ENCODE measurements at places on chromosomes 11 and 22.

GRCh38 chr11:108958368-108959104, 293.7 kb downstream of the DDX10 start:
- no peak for DNase-seq

GRCh38 chr11:130674686-130675308, 226.4 kb downstream of the ADAMTS15 start:
- DNase-seq, result no peak

GRCh38 chr22:38850941-38851849, 7.4 kb upstream of the NPTXR start:
- no peak for DNase-seq

DNA sequence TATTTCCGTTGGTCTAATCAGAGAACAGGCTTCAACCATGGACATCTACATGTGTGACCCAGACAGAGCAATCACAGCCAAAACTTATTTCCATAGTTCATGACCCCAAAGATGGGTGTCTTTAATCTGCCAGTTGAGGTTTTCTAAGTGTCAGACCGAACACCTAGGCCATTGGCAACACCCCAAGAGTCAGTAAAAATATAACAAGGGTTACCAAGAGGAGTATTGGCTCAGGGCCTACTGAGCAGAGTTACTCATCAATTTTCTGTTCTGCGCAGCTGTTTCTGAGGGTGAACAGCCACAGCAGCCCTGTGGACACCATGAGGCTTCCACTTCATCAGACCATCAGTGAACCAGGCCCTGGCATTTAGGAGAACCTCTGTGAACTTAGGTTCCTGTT, 18.8 kb downstream of the GUCD1 start:
- DNase-seq, result no peak

- DNase-seq, result no peak
Observed at GRCh38 chr11:121090145-121090721, 10.8 kb upstream of the TECTA start.

GRCh38 chr11:61776561-61777075, 15.8 kb downstream of the TMEM258 start:
- DNase-seq, result no peak

DNA sequence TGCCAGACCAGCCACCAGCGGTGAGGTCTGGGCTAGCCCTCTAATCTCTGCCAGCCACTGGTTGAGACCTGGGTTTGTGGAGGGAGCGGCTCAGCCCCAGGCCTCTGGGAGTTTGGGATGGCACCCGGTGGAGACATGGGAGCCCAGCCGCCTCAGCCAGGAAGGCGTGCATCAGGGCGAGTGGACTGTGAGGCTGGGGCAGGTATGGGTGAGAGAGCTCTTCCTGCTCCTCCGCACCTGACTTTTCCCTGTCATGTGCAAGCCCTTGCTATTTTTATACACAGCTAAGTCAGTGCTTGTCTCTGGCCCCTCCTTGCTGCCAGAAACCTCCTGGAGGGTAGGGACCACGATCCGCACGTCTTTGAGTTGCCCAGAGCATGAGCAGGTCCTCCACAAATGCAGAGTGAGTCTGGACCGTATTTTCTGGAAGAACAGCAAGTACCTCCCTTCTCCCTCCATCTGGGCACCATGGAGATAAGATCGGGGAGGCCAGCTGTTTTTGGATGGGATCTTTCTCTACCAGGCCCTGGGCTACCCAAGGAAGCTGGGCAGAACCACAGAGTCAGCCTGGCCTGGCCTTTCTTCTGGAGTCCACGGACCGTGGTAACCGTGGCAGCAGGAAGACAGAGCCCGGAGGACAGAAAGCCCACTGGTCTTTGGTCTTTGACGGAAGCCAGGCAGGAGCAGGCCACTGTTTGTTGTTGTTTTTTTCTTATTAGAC, 53.3 kb downstream of the IGLL1 start:
- no peak for DNase-seq

- no peak for DNase-seq
Observed at GRCh38 chr22:37313376-37314314, 31.3 kb downstream of the CYTH4 start.

DNA sequence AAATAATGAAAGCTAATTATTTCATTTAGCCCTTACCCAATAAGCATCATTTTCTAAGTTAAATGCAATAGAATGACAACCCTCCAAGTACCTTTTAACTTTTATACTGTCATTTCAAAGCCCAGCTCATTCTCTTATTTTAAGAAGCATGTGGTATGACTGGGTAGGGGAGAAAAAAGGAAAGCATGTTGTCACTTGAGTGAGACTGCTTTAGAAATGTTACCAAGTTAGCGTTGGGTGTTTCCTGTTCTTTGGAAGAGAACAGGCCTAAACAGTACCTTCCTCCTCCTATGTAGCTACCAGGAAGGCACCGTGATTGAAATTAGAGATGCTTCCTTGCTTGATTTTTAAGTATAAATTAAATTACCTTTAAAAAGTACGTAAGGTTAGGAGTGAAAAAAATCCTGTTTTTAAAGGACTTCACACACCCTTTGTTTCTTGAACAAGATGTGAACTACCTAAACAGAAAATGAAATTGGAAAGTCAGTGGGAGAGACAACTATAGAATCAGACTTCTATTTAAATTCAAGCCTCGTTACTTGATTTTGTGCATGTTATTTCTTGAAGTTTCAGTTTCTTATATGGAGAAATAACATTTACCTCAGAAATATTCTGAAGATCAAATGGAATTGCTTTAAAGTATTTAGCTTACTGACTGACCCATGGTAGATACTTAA, 741 bp upstream of the CNTF start:
- no peak for DNase-seq

- no peak for DNase-seq
Observed at GRCh38 chr11:134632347-134633119, 220.5 kb upstream of the B3GAT1 start.

- no peak for DNase-seq
Observed at GRCh38 chr11:102456381-102456780, 3.8 kb upstream of the TMEM123 start.

GRCh38 chr11:115745610-115746512, 241.6 kb upstream of the CADM1 start:
- DNase-seq, result peak; percentile 44

DNA sequence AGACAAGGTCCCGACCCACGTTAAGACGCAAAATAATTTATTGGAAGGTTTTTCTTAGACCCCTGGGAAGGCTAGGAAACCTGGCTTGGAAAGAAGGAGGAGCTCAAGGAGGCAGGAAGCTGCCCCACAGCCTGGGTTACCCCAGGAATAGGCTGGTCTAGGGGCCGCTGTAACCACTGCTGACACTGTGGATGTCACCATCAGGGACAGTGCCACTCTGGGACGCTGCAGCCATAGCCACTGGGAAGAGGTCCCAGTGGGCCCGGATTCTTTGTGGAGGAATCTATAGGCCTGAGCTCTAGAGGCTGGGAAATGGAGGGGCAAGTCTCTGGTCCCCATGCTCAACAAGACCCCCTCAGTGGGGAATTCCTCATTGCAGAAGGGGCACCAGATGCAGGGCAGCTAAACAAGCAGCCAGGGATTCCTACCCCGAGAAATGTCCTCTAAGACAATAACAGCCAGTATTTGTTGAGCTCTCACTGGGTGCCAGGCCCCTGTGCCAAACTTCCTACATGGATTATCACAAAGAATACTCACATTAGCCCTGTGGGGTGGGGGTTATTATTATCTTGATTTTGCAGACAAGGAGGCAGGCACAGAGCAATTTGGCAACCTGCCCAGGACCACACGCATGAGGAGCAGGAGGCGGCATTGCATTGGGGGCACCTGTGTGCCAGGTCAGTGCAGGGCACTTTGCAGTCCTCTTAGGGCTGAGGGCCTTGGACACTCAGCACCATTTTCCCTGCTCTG, 19.5 kb upstream of the CHKA start:
- DNase-seq, result peak; percentile 50

DNA sequence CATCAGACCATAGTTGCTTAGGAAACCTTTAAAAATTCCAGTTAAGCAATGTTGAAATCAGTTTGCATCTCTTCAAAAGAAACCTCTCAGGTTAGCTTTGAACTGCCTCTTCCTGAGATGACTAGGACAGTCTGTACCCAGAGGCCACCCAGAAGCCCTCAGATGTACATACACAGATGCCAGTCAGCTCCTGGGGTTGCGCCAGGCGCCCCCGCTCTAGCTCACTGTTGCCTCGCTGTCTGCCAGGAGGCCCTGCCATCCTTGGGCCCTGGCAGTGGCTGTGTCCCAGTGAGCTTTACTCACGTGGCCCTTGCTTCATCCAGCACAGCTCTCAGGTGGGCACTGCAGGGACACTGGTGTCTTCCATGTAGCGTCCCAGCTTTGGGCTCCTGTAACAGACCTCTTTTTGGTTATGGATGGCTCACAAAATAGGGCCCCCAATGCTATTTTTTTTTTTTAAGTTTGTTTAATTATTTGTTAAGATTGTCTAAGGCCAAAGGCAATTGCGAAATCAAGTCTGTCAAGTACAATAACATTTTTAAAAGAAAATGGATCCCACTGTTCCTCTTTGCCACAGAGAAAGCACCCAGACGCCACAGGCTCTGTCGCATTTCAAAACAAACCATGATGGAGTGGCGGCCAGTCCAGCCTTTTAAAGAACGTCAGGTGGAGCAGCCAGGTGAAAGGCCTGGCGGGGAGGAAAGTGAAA, 73.4 kb downstream of the NCAPD3 start:
- DNase-seq, result no peak

DNA sequence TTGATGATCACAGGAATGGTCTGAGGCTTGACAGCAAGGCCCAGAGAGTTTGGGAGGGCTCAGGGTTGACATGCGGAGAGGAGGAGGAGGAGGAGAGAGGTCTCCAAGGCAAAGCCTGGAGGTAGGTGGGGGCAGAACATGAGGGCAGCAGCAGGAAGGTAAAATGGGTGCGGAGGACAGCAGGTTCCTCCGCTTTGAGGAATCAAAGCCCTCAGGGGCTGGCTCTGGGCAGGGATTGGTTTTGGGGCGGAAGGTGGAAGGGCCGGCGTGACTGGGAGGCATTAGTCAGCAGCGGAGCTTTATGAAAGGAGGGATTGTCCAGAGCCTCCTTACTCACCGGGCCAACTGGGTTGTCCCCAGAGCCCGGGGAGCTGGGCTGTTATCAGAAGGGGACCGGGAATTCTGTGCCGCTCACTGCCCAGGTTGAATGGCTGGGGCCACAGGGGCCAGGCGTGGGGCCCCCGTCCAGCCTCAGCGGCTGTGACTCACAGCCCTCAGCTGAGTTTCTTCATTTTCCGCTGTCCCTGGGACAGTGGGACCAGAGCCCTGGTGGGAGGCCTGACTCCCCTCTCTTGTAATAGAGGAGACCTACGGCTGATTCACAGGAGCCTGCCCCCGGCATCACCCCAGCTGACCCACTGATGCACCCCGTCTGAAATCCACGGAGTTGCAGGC, 36.2 kb downstream of the LIF start:
- DNase-seq, result no peak

DNA sequence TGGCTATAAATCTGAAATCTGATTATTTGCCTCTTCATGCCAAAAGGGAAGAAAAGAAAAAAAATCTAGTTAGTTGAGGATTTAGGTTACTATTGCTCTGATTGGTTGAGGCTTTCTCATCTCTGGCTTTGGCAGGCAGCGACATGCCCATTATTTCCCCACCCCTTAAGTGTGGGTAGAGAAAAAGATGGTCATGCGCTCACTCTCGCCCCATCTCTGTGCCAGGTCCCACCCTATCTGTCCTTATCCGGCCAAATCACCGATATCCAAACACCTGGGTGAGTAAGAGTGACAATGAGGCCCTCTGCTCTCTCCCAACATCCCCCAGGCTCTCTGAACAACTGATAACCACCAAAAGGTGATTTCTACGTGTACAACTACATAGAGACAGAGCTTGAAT, 31.2 kb upstream of the SNX19 start:
- DNase-seq, result no peak

DNA sequence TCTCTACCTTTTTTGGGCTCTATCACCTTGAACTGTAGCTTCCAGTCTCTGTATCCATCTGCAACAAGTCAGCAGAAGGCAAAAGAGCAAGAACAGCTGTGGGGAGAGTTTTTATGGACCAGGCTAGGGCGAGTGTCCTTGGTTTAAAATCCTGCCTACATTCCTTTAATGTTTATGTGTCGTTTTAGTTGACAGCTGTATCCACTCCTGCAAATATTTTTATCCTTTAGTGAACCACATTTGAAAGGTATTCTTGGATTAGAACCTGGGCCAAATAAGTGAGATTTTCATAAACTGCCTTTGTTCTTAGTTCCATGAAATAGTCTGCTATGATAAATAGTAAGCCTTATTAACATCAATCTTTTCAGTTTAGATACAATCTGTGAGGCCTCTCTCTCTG, 712.2 kb downstream of the ETS1 start:
- no peak for DNase-seq

GRCh38 chr11:122108192-122108799, 7.7 kb downstream of the BLID start:
- peak; percentile 70 for DNase-seq

DNA sequence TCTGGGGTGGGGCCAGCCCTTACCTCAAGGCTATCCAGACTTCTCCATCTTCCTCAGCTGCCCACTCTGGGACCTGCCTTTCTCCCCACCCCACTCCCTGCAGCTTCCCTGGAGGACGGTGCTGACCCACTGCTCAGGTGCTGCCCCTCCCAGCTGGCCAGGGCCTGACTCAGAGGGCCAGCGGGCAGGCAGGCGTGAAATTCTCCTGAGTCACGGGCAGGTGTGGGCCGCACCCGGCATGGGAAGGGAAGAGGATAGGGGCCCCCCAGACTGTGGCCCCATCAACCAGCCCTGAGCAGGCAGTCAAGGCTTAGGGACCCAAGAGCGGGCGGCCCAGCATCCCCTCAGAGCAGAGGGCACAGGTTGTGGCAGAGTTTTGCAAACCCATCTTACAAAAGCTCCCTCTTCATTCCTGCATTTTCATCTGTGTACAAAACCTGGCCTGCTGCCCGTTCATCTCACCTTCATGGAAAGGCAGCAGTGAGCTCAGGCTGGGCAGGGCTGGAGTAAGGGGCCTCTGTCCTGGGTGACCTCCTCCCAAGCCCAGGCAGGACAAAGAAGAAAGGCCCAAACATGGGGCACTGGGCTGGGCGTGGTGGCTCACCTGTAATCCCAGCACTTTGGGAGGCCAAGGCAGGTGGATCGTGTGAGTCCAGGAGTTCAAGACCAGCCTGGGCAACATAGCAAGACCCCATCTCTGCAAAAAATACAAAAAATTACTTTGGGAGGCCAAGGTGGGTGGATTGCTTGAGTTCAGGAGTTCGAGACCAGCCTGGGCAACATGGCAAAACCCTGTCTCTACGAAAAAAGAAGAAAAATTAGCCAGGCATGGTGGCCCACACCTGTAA, 6.1 kb downstream of the RHOD start:
- no peak for DNase-seq

- DNase-seq, result no peak
Observed at GRCh38 chr11:10982704-10983510, 125.1 kb upstream of the ZBED5 start.

- peak; percentile 92 for DNase-seq
Observed at GRCh38 chr22:34805771-34806170, 260.2 kb upstream of the ISX start.
